ENCODE measurements at places on chromosomes 1 and 21.

- DNase-seq: no peak
Measured at GRCh38 chr1:116115476-116116439, 4.6 kb downstream of the MAB21L3 start.

- no peak for DNase-seq
Measured at GRCh38 chr1:162028726-162029125, 5.1 kb upstream of the OLFML2B start.

DNA sequence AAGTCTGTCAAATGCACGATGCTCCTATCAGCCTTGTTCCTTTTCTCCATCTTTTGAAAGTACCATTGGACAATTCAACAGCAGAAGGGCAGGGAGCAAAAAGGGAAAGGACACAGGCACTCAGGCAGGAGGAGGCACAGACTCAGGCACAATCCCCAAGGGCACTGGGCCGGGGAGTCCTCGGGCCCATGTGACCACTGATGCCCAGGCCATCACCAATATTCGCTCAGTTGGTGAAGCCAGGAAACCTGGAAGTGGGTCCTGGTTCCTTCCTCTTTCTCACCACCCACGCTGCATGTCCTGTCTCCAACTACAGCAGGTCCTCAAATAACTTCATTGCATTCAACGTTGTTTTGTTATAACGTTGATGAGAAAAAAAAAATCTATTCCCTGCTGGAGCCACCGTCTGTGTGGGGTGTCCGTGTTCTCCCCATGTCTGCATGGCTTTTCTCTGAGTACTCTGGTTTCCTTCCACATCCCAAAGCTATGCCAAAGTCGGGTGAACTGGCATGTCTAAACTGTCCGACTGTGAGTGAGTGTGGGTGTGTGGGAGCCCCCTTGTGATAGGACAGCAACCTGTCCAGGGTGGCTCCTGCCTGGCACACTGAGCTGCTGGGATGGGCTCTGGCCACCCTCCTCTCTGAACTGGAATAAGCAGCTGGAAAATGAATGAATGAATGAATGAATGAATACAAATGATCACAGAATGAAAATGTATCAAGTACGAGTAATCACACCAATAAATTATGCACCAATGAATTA is 12.5 kb downstream of the NID1 start:
- no peak for DNase-seq

DNA sequence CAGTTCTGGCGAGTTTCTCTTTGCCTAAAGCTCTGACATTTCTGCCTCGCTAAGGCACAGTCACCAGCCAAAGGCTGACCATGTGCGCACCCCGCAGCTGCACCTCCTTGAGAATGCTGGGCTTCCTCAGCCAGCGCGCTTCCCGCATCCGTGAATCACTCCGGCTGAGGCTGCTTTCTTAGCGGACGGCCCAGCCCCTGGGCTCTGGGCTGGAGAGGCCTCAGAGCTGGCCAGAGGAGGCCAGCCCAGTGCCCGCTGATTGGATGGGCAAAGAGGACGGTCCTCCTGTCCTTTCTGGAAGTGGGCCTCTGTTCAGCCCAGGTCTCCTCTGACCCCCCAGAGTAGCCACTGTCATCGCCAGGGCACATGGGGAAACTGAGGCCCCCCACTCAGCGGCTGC is 56.1 kb downstream of the PRDM16 start:
- no peak for DNase-seq

- DNase-seq: no peak
Measured at GRCh38 chr1:94045465-94046056, 75.4 kb downstream of the ABCA4 start.

GRCh38 chr1:114033216-114033706 is 54.0 kb downstream of the OLFML3 start:
- no peak for DNase-seq

- no peak for DNase-seq
Measured at GRCh38 chr1:55214934-55215193, 300 bp downstream of the USP24 start.

DNA sequence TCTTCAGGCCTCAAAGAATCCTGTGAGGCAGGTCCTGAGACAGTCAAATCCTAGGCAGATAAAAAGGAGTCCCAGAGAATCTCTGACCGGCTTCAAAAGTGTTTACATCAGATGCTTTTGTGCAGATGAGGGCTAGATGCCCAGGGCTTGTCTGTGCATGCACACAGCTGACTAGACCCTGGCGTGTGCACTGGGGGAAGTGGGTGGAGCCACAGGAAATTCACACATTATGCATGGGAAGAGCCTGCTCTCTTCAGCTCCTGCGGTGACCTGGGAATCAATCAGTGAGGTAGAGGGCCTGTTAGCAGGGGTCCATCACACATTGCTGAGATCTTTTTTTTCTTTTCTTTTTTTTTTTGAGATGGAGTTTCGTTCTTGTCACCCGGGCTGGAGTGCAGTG is 36.6 kb upstream of the NHLH2 start:
- DNase-seq: no peak

GRCh38 chr1:61942856-61943255 is 200.6 kb downstream of the PATJ start:
- no peak for DNase-seq

DNA sequence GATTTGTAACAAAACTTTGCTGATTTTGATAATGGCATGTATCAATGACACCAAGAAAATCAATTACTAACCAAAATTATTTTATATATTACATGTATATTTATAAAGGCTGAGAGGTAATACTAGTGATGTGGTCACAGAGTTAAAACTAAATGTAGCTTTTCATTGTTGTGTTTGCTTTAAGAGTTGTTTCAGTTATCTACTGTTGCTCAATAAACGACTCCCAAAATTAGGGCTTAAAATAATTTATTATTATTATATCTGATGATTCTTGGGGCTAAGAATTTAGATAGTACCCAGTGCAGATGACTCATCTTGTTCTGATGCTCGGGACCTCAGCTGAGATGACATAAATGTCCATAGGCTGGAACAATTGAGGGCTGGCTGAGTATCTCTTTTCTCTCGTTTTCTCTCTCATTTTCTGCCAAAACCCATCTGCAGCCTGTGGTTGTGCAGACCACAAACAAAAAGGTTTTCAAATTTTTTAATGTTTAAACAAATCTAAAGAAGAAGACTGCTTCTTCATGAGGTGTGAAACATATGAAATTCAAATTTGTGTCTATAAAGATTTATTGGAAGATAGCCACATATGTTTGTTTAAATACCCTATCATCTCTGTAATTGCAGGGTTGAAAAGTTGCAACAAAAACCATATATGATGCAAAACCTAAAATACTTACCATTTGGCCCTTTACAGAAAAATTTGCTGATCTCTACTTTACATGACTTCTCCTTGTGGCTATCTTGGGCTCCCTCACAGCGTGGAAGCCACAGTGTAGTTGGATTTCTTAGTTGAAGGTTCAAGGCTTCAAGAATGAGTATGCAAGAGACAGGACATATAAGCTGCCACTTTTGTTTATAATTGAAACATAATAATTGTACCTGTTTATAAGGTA is 14.8 kb upstream of the PTPRC start:
- DNase-seq: no peak

- peak; percentile 78 for DNase-seq
Measured at GRCh38 chr1:8848663-8849386, 29.7 kb downstream of the ENO1 start.

- no peak for DNase-seq
Measured at GRCh38 chr1:117339866-117340700, 27.2 kb upstream of the MAN1A2 start.

GRCh38 chr1:225963735-225964530 is 22.9 kb upstream of the LEFTY2 start:
- DNase-seq: no peak

- DNase-seq: no peak
Measured at GRCh38 chr1:7385471-7386225, 385.4 kb upstream of the VAMP3 start.

DNA sequence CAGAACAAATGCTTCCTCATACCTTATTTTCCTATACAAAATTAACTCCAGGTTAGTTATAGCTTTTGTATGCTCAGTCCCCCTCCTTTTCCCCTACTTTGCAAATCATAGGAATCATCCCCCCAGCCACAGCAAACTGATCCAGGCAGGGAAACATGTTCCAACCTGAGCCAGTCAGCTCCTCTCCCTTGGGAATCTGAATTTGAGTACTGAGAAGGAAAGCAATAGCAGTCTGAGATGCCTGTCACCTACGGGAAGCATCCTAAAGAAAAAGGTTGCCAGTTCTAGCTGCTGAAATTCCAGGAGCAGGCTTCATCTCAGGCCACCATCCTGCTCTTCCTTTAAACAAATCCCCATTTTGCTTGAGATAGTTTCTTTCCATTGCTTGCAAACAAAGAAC is 6.9 kb downstream of the ADSS2 start:
- no peak for DNase-seq

DNA sequence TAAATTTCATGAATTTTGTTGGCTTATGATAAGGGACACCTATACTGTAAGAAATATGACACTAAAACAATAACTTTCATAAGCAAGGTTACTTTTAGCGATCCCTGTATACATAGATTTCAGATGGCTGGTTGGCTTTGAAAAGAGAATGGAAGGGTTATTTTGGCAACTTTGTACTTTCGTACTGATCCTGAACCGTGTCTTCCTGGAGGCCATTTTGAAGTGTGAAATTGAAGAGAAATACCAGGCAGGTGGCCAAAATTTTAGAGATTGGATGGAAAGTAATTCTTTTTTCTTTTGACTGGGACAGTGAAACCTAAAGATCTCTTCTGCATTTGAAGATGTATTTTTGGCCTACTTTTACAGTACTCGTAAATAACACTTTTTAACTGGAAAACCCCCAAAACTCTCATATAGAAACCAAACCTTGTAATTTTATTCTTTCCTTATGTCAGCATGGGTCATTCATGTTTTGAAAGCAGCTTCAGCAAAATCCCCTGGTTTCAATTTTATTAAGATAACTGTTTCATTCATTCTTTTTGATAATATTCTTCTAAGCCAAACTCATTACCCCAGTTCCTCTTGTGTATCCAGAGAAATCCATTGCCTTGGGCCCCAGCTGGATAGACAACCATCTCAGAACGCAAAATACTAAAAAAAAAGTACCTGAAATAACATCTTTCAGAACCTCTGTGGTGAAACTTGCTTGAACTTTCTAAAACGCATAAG is 38.4 kb upstream of the ZNF281 start:
- no peak for DNase-seq

GRCh38 chr1:208785629-208786028 is 541.4 kb upstream of the PLXNA2 start:
- no peak for DNase-seq

DNA sequence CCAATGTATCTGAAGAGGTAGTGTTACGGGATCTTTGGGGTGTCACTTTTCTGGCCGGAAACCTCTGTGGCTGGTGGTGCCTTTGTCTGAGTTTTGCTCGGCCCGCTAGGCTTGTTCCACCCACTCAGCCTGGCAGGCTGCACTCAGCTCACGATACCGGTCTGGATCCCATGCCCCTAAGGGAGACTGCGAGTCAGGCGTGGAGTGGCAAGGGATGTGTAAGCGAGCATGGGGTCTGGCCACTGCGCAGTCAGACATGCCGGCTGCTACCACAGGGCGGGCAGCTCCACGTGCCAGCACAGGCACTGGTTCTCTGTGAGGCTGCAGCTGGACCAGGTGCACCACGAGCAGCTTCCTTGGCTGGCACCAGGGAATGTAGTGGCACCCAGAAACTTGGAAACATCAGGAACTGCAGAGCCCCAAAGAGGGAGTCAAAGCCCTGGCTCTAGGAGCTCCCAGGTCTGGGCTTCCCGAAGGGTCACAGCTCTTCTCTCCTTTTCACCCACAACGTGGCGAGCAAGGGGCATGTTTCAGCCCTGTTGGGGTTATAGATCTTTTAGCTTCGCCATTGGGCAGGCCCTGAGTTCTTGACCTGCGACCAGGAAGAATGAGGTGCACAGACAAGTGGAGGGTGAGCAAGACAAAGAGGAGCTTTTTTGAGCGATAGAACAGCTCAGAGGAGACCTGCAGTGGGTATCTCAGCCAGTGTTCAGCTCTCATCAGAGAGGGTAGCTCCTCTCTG is 23.8 kb upstream of the LRRC8C start:
- DNase-seq: no peak

GRCh38 chr1:184002071-184002470 is 35.5 kb downstream of the COLGALT2 start:
- DNase-seq: no peak

DNA sequence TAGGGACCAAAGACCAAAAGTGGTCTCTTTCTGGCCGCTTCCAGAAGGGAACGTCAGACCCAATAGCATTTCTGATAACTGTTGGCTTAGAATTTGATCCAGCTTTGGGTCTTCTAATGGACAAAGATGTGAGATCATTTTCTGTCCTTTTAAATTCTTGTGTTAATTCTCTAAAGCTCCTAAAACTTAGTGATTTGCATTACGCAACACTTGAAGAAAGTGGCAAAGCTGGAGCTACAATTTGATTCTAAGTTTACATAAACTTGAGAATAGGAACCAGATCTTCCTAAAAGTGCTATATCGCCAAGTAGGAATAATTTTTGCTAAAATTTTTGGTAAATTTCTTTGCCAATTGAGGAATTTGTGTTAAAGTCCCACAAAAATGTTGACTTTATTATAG is 21.6 kb upstream of the PLA2G4A start:
- no peak for DNase-seq

GRCh38 chr1:208821939-208822338 is 577.8 kb upstream of the PLXNA2 start:
- no peak for DNase-seq

GRCh38 chr1:202623075-202623474 is 87.2 kb downstream of the SYT2 start:
- DNase-seq: no peak

DNA sequence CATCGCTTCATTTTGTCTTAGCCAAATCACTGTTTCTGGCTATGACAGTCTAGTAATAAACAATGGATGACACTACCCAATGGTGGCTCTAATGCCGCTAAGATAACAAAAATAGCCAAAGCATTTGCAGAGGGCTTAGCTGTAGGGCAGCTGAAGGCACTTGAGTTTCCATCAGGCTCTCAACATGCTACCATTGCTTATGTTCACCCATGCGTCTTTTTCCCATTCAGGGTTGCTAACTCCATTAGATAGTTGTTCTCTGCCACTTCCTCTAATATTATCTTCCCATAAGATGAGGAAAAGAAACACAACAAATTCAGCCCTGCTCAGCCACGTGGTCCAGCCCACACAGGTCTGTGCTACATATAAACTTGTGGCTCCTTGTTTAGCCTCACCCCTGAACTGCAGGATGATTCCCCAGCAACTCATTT is 159.6 kb downstream of the TOMM20 start:
- no peak for DNase-seq

- DNase-seq: no peak
Measured at GRCh38 chr1:37051346-37051745, 17.0 kb upstream of the GRIK3 start.

- peak; percentile 2 for DNase-seq
Measured at GRCh38 chr1:150168960-150169601, 19.4 kb downstream of the PLEKHO1 start.

- DNase-seq: no peak
Measured at GRCh38 chr1:175870217-175870616, 126.8 kb upstream of the TNR start.

- no peak for DNase-seq
Measured at GRCh38 chr1:173997791-173998190, 24.4 kb downstream of the RC3H1 start.

GRCh38 chr1:220785166-220786056 is 1.3 kb upstream of the MTARC1 start:
- DNase-seq: no peak

Data from NCI-H1930 (cell line).